ENCODE measurements at places on chromosomes 7 and 10. TPM values are rescaled to one million over a fixed set of nuclear protein-coding genes. Genes with fewer than 3 reads are reported as not detected.

PSMA2 gene
- 112 TPM for polyA plus RNA-seq

PCGF5 gene
- 13.9 TPM for polyA plus RNA-seq

JAKMIP3 gene
- polyA plus RNA-seq = 0.06 TPM

NEUROG3 gene
- not detected for polyA plus RNA-seq

FBXL13 gene
- 0.19 TPM for polyA plus RNA-seq

LRRC4 gene
- polyA plus RNA-seq = 0.01 TPM

CYP26C1 gene
- not detected for polyA plus RNA-seq

TSC22D4 gene
- 9.1 TPM for polyA plus RNA-seq

TECPR1 gene
- polyA plus RNA-seq = 3.7 TPM

HOXA4 gene
- polyA plus RNA-seq = 1.8 TPM

PLAC9 gene
- polyA plus RNA-seq = not detected

CRHR2 gene
- not detected for polyA plus RNA-seq

SPAG6 gene
- polyA plus RNA-seq = not detected

CACNA2D1 gene
- 1.8 TPM for polyA plus RNA-seq

FAM13C gene
- polyA plus RNA-seq = 0.08 TPM

ZNF789 gene
- polyA plus RNA-seq = 17.5 TPM

UBN2 gene
- polyA plus RNA-seq = 3.0 TPM

MBLAC1 gene
- 0.21 TPM for polyA plus RNA-seq

LRMDA gene
- polyA plus RNA-seq = not detected

RSPH10B2 gene
- 0.01 TPM for polyA plus RNA-seq

HGF gene
- not detected for polyA plus RNA-seq

RBM20 gene
- 0.04 TPM for polyA plus RNA-seq

EPHB6 gene
- 3.0 TPM for polyA plus RNA-seq

CFAP46 gene
- polyA plus RNA-seq = 0.55 TPM

KCND2 gene
- not detected for polyA plus RNA-seq

OR2A42 gene
- not detected for polyA plus RNA-seq

FGFR2 gene
- 12.8 TPM for polyA plus RNA-seq

PVRIG gene
- 0.31 TPM for polyA plus RNA-seq

NODAL gene
- 0.45 TPM for polyA plus RNA-seq

HABP2 gene
- polyA plus RNA-seq = not detected

ARF5 gene
- polyA plus RNA-seq = 274 TPM

EMX2 gene
- 2.4 TPM for polyA plus RNA-seq

AEBP1 gene
- polyA plus RNA-seq = 0.18 TPM

PAPOLB gene
- polyA plus RNA-seq = not detected

PDCD4 gene
- polyA plus RNA-seq = 99.7 TPM

BRAF gene
- polyA plus RNA-seq = 9.4 TPM

GHRHR gene
- not detected for polyA plus RNA-seq

MSMB gene
- not detected for polyA plus RNA-seq

TUBB8 gene
- 0.10 TPM for polyA plus RNA-seq

ZP3 gene
- polyA plus RNA-seq = 13.6 TPM

ZNF853 gene
- 0.03 TPM for polyA plus RNA-seq

PAPSS2 gene
- polyA plus RNA-seq = 1.1 TPM

PRKG1 gene
- 0.30 TPM for polyA plus RNA-seq

STEAP1B gene
- polyA plus RNA-seq = 12.0 TPM

CFAP69 gene
- polyA plus RNA-seq = 0.67 TPM
